Left ventricle myocardium inferior (tissue), 1 donor: ENCODE measurements at places on chromosomes 7 and 10. TPM values are rescaled to one million over a fixed set of nuclear protein-coding genes. Genes with fewer than 3 reads are reported as not detected.

Gene NPFFR1
- total RNA-seq, result not detected

GRCh38 chr10:53256623-53257022 lies 484.0 kb upstream of the MBL2 start:
- DNase-seq, result no peak

- no peak for DNase-seq
Observed at GRCh38 chr7:95919556-95919955, 147.2 kb downstream of the DYNC1I1 start.

- no peak for DNase-seq
Observed at GRCh38 chr7:138194567-138194966, 118.3 kb downstream of the AKR1D1 start.

DNA sequence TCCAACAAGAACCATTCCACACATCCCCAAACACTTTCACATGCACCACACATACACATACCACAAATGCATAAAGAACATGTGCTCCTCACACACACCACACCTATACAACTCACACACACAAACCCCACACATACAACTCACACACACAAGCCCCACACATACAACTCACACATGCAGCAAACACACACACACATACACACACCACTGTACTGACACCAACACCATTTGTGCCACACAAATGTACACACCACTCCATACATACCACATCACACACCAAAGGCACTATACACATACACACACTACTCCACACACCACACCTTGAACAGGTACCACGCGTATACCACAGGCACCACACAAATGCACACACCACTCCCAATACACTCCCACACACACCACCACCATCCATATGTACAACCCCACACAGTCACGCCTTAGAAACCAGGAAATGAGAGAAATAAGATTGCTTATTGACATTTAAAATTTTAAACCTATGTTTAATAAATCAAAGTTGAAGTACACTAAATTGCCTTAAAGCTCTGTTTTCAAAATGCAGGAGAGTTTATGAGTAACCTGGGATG lies 107.4 kb downstream of the ARL4A start:
- no peak for DNase-seq

GRCh38 chr7:77415823-77416620 lies at the start of gene GSAP:
GSAP (minus strand) TSS chr7:77416349; CDS start chr7:77416321, 28 bp downstream.
- DNase-seq, result peak; percentile 71

Gene KLF14
- total RNA-seq, result 0.11 TPM

- DNase-seq, result no peak
Observed at GRCh38 chr10:75932921-75933320, 501.5 kb downstream of the LRMDA start.

- no peak for DNase-seq
Observed at GRCh38 chr10:91756286-91756685, 41.9 kb upstream of the TNKS2 start.

DNA sequence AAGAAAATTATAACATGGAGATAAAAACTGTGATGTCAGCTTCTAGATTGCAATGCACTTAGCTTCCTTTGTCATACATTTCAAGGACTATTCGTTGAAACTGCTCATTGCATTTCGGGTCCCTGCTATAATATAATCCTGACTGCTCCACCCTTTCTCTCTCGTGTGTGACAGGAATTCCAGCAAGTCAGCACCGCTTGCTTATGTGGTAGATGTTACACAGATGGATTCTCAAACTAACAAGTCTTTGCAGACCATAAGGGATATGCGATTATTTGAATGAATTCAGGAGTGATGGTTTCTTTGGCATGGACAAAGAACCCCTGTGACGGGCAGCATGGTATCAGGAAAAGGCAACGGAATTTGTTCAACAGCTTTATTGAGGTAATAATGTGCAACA lies 184.0 kb downstream of the GRID1 start:
- DNase-seq, result no peak
